ENCODE measurements at places on chromosomes 11 and 22.

- no peak for DNase-seq
These were observed 1.5 kb downstream of the MS4A8 start for GRCh38 chr11:60700689-60701468.

- DNase-seq: no peak
These were observed 44.7 kb downstream of the ABTB2 start for GRCh38 chr11:34313099-34313517.

DNA sequence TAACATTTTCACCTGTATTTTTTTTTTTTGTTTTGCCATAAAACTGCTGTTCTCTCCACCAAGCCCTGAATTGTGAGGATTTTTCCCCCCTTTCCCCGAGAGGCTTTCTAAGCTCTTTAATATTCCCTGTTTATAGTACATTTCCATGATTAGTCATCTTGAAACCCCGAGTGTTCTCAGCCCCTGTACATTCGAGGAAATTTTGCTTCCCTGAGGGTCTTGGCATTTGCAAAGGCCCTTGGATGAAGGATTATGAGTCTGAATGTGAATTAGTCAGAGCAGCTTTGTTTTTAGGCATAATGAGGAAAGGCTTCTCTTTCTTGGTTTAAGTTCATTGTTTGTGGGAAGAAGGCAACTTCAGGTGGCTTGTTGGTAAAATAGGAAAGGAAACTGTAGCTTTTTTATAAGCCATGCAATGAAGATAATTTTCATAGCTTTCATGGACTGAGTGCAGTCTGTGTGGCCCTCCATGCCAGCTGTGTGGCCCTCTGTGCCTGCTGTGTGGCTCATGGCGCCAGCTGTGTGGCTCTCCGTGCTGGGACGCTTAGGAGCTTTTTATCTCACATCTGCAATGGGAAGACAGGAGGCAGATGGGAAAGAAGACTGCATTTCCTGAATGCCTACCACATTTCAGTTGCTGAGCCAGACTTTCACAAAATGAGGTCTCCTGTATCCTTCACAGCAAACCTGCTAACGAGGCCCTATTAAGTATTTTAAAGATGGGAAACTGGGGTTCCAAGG lies 129.0 kb downstream of the TEAD1 start:
- DNase-seq: no peak

GRCh38 chr11:8297781-8298440 lies 34.2 kb upstream of the LMO1 start:
- no peak for DNase-seq

GRCh38 chr11:3920148-3920852 lies 64.8 kb downstream of the STIM1 start:
- DNase-seq: no peak

GRCh38 chr11:70138403-70138802 lies 60.3 kb downstream of the ANO1 start:
- no peak for DNase-seq

GRCh38 chr11:272195-272930 lies 5.8 kb upstream of the NLRP6 start:
- DNase-seq: no peak

Data from DMS 273 treated with DMSO at 0.1 percent for 48 hours (cell line).